Endodermal cell (in vitro differentiated cells): ENCODE measurements at places on chromosomes 2 and 18. TPM values are rescaled to one million over a fixed set of nuclear protein-coding genes. Genes with fewer than 3 reads are reported as not detected.

The RTTN gene
- 25.6 to 35.4 TPM (median 33.7 TPM) in 3 replicates for total RNA-seq

GRCh38 chr2:46818141-46818621 lies 97.4 kb downstream of the MCFD2 start:
- H3K36me3 ChIP-seq = no peaks in the 10 kb centered on the region
- no peaks in the 10 kb centered on the region for H3K4me1 ChIP-seq
- peak; percentile 19 for DNase-seq
- no peak overlapping the region for H3K4me3 ChIP-seq

GRCh38 chr18:8632386-8632785 lies 23.1 kb downstream of the RAB12 start:
- H3K4me3 ChIP-seq = no peak overlapping the region
- H3K4me1 ChIP-seq = no peaks in the 10 kb centered on the region
- peaks cover 69% of the 10 kb centered on the region for H3K36me3 ChIP-seq
- no peaks in the 10 kb centered on the region for H3K27me3 ChIP-seq
- no peak for DNase-seq

DNA sequence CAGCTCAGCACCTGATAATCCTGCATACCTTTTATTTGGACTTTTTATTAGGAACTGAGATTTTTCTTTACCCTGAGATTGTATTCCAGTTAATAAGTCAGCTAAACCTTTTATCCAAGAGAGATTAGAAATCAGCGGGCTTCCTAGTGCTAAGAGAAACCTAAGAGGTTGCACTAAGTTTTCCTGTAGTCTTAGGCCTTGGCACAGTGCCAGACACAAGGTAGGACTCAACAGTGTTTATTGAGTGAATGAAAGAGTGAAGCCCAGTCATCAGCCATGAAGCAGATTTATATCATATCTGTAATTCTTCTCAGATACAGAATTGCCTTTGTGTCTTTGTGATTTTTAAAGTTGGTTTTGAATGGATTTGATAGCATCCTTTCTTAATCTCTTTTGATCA lies 13.6 kb downstream of the OTX1 start:
- no peak for DNase-seq
- H3K4me1 ChIP-seq = no peaks in the 10 kb centered on the region
- no peaks in the 10 kb centered on the region for H3K36me3 ChIP-seq

GRCh38 chr2:96534141-96534540 lies 2.4 kb upstream of the ARID5A start:
- no peak for DNase-seq
- no peak overlapping the region for H3K4me3 ChIP-seq
- H3K27ac ChIP-seq = no peak overlapping the region
- no peaks in the 10 kb centered on the region for H3K4me1 ChIP-seq

DNA sequence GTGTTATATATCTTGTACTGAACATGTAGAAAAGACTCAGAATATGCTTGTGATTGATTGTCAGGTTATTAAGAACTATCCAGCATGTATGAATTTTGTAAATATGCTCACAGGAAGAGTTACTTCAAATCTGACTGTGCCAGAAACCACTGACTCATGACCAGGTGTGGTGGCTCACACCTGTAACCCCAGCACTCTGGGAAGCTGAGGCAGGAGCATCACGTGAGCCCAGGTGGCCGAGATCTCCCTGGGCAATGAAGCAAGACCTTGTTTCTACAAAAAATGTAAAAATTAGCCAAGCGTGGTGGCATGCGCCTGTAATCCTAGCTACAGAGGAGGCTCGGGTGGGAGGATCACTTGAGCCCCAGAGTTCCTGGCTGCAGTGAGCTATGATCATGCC lies 126.6 kb downstream of the COMMD1 start:
- H3K27me3 ChIP-seq = no peaks in the 10 kb centered on the region
- H3K36me3 ChIP-seq = no peaks in the 10 kb centered on the region
- no peaks in the 10 kb centered on the region for H3K4me1 ChIP-seq
- H3K27ac ChIP-seq = no peak overlapping the region

- no peaks in the 10 kb centered on the region for H3K36me3 ChIP-seq
- no peaks in the 10 kb centered on the region for H3K27me3 ChIP-seq
- no peak overlapping the region for H3K4me3 ChIP-seq
- H3K4me1 ChIP-seq = no peaks in the 10 kb centered on the region
- no peak for DNase-seq
- H3K27ac ChIP-seq = no peak overlapping the region
These were observed 1081.7 kb upstream of the FANCL start for GRCh38 chr2:59322870-59323269.

- no peak overlapping the region for H3K27ac ChIP-seq
- H3K36me3 ChIP-seq = no peaks in the 10 kb centered on the region
- DNase-seq = no peak
- H3K4me3 ChIP-seq = no peak overlapping the region
- H3K4me1 ChIP-seq = no peaks in the 10 kb centered on the region
These were observed 5.4 kb downstream of the KLHL14 start for GRCh38 chr18:32767400-32767799.

DNA sequence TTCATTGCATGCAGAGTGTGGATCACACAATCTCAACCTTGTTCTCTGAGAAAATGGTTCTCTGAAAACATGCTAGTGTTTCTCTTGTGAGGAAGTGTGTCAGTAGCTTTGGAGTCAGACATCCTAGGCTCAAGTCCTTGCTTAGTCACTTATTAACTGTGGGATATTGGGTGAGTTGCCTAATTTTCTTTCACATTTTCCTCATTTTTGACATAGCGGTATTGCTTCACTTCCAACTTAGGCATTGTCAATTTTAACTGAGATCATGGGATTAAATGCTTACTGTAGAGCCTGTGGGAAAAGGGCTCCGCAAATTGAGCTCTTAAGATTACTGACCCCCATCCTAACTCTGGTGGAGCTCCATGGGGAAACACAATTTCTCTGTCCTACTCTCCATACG lies 622.2 kb downstream of the CNTNAP5 start:
- no peak overlapping the region for H3K27ac ChIP-seq
- H3K27me3 ChIP-seq = no peaks in the 10 kb centered on the region
- no peaks in the 10 kb centered on the region for H3K4me1 ChIP-seq
- no peak overlapping the region for H3K4me3 ChIP-seq
- no peak for DNase-seq

The SPP2 gene
- not detected in 3 replicates for total RNA-seq

The ST8SIA5 gene
- total RNA-seq = 0.07 to 1.2 TPM (median 0.73 TPM) in 3 replicates

GRCh38 chr18:60982329-60982695 lies 350.9 kb upstream of the CDH20 start:
- no peaks in the 10 kb centered on the region for H3K36me3 ChIP-seq
- no peaks in the 10 kb centered on the region for H3K27me3 ChIP-seq
- DNase-seq = no peak
- no peak overlapping the region for H3K27ac ChIP-seq
- H3K4me3 ChIP-seq = no peak overlapping the region

DNA sequence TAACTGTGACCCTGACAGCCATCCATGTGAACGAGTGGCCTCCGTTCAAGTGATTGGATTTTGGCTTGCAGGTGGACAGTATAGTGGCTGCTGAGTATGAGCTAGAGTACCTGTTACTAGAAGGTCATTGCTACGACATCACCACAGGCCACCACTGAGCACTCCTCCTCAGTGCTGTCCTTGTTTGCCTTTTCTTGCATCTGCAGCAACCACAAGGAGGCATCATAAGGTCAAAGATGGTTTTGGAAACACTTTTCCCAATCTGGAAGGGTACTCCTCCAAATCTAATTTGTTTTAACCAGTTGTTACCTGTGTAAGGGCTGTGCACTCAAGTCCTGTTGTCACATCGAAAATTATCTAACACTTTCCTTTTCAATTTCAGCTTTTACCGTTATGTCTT lies 81.2 kb downstream of the UGGT1 start:
- H3K27ac ChIP-seq = no peak overlapping the region
- peak; percentile 70 for DNase-seq
- H3K4me3 ChIP-seq = no peak overlapping the region
- peaks cover 89% of the 10 kb centered on the region for H3K36me3 ChIP-seq
- no peaks in the 10 kb centered on the region for H3K4me1 ChIP-seq

DNA sequence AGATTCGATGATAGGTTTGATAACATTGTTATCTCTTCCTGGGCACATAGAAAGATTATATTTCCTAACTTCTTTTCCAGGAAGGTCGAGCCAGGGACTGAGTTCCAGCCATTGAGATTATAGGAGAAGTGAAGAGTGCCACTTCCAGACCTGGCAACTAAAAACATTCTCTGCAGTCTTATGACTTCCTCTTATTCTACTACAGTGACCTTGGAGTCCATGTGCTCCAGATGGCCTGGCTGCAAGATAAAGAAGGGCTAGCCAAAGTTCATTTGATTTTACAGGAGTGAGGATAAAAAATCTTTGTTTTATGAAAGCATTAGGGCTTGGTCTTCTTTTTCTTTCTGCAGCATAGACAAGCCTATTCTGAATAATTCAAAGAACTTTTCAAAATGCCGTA lies 363.0 kb downstream of the FSIP2 start:
- no peaks in the 10 kb centered on the region for H3K27me3 ChIP-seq
- no peaks in the 10 kb centered on the region for H3K36me3 ChIP-seq
- H3K4me3 ChIP-seq = no peak overlapping the region
- no peak for DNase-seq
- no peak overlapping the region for H3K27ac ChIP-seq
- H3K4me1 ChIP-seq = no peaks in the 10 kb centered on the region

The ABCG8 gene
- total RNA-seq = not detected in 3 replicates

The LYPD6B gene
- 12.6 and 12.8 TPM in 2 replicates for total RNA-seq

- H3K27ac ChIP-seq = no peak overlapping the region
- H3K4me1 ChIP-seq = no peaks in the 10 kb centered on the region
These were observed 1.7 kb downstream of the CYP1B1 start for GRCh38 chr2:38074058-38074763.

GRCh38 chr18:52766002-52766545 lies 426.1 kb downstream of the DCC start:
- no peak for DNase-seq
- peaks cover 9% of the 10 kb centered on the region for H3K4me1 ChIP-seq
- no peak overlapping the region for H3K27ac ChIP-seq
- H3K36me3 ChIP-seq = no peaks in the 10 kb centered on the region
- H3K27me3 ChIP-seq = no peaks in the 10 kb centered on the region

DNA sequence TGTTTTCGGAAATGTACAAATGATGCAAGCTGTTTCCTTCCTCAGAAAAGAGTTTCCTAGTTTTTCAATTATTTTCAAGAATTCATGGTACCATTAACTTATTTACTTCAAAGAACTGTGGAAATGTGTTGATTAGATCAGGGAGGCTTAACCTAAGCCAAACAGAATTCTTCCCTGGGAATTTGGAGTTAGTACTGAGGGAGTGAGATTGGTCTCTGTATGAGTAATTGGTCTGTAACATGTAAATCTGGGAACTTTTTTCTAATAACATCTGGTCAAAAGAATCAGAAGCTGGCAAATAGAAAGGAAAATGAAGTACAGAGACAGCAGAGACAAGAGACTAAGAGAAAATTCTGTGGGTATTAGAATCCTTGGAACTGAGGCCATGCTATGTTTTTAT lies 145.8 kb downstream of the BABAM2 start:
- H3K4me3 ChIP-seq = no peak overlapping the region
- no peak for DNase-seq
- no peaks in the 10 kb centered on the region for H3K27me3 ChIP-seq
- no peaks in the 10 kb centered on the region for H3K36me3 ChIP-seq

GRCh38 chr2:161355983-161356382 lies 47.8 kb downstream of the PSMD14 start:
- H3K4me3 ChIP-seq = no peak overlapping the region
- H3K27ac ChIP-seq = no peak overlapping the region
- H3K4me1 ChIP-seq = no peaks in the 10 kb centered on the region
- peaks cover 15% of the 10 kb centered on the region for H3K36me3 ChIP-seq
- DNase-seq = no peak

The RAB10 gene
- total RNA-seq = 102 to 131 TPM (median 115 TPM) in 3 replicates

The NAB1 gene
- 28.3 and 36.1 TPM in 2 replicates for total RNA-seq

The MYO7B gene
- total RNA-seq = 0.11 TPM in 2 replicates
